Right forelimb (tissue), 1 donor: ENCODE measurements at places on chromosomes 4 and X.

DNA sequence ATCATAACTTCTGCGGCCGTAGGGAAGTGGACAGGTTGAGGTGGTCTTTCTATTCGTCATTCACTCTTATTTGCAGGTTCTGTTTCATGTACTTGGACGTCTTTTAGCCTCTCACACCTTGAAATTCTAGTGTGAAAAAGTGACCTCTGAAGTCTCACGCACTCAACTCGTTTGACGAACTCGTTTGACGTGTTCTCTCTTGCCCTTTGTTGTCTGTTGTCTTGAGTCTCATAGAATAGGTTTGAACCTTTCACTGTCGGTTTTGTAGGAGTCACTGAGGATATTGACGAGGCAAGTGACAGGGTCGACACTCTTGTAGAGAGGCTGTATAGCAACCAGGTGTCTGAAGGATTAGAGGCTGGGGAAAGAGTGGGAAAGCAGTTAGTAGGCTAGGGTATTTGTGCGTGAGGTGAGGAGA is 1.1 kb upstream of the PGRMC2 start:
- DNase-seq = no peak

- no peak for DNase-seq
These were observed 13.6 kb upstream of the SEPTIN6 start for GRCh38 chrX:119706616-119707015.

DNA sequence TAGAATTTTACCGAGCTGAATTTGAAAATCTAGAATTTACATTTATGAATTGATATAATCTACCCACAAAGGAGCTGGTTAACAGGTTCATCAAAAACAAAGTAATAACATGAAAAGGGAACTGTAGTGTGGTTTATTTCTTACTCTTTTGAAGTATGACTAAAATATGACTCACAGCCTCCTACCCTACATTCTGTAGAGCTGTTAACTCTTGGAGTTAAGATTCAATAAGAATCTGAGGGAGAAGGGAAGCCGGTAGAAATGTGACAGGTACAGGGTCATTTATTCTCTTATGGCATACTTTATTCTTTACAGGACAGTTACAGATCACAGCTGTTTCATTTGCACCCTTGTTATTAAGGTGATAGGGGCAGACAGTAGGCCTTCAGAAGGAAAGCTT is 132.2 kb upstream of the FAM47B start:
- DNase-seq = no peak

- peak; percentile 55 for DNase-seq
These were observed 113.0 kb downstream of the UCHL1 start for GRCh38 chr4:41369680-41370079.

- no peak for DNase-seq
These were observed 17.7 kb downstream of the OTUD5 start for GRCh38 chrX:48939524-48940228.

DNA sequence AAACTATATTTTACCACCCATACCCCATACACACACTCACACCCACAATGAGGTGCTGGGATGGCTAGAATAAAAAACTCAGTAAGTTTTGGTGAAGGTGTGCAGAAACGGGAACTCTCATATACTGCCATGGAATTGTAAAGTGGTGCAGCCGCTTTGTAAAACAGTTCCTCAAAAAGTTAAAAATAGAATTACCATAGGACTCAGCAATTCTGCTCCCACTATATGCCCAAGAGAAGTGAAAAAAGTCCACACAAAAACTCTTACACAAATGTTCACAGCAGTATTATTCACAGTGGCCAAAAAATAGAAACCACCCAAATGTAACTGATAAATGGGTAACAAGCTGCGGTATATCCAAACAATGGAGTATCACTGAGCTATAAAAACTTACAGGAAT is 6.5 kb downstream of the CENPU start:
- no peak for DNase-seq

GRCh38 chrX:88612870-88613329 is 134.1 kb upstream of the CPXCR1 start:
- no peak for DNase-seq
